ENCODE measurements at places on chromosomes 1 and 21.

- DNase-seq: no peak
These were observed 18.1 kb upstream of the MYOG start for GRCh38 chr1:203103829-203104495.

DNA sequence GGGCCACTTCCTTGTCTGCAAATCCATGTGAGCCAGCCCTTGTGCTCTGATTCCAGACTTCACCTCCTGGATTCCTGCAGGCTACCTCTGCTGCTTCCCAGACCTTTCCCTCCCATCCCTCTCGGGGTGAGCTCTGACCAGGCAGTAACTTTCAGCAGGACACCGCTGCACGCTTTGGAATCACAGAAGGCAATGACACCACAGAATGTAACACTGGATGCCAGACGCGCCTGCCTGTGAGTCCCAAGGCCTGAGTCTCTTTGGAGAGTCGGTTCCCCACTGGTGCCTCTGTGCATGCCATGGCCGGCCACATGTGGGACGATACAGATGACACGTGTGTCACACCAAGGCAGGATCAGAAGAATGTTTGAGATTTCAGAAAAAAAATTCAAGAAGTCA is 89.7 kb upstream of the ERRFI1 start:
- DNase-seq: no peak

DNA sequence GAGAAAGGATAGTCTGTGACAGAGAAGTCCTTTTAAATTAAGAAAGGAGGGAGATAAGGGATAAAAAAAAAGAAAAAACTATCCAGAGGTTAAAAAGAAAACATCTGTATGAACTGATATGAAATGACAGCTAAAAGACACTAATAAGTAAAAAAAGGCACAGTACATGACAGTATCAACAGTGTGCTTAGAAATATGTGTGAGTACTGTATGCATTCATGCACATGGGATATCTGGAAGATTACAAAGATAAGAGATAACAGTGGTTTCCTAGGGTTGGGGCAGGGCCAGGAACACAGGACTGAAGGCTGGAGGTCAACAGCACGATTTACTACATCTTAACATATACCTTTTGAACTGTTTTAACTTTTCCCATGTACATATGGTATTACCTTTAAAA is 13.3 kb downstream of the PTP4A2 start:
- no peak for DNase-seq

- peak; percentile 41 for DNase-seq
These were observed 297.0 kb downstream of the GPATCH2 start for GRCh38 chr1:217333939-217334338.

GRCh38 chr1:55827350-55827749 is 612.2 kb upstream of the USP24 start:
- no peak for DNase-seq

- no peak for DNase-seq
These were observed 14.0 kb upstream of the JAM2 start for GRCh38 chr21:25625036-25625435.

- no peak for DNase-seq
These were observed 13.8 kb downstream of the TP53BP2 start for GRCh38 chr1:223831755-223832636.

DNA sequence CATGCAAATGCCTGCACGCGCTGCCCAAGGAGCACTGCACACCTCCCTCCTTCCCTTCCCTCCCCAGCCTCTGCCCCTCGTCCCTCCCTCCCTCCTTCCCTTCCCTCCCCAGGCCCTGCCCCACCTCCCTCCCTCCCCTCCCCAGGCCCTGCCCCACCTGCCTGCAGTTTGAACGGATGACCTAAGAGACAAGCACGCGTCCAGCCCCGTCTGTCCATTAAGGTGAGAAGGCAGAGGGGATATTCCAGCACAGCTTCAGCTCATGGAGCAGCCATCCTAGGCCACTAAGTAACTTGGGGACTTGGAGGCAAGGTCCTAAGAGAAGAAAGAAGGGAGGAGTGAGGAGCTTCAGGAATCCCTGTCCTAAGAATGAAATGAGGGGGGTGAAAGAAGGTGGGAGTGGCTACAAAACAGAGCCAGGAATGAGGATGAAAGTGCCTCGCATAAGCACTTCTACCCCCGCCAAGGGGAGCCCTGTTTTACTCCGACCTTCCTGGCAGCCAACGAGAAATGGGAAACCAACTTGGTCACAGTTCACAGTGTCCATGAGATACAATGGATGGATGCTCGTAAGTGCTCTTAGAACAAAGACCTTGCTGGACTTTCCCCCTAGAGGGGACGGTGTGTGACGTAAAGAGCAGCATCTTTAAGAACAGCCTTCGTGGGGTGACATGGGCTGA is 21.3 kb upstream of the EFHD2 start:
- DNase-seq: no peak

GRCh38 chr1:187871177-187871845 is 1042.6 kb downstream of the PLA2G4A start:
- no peak for DNase-seq

- no peak for DNase-seq
These were observed 59.9 kb downstream of the TOR3A start for GRCh38 chr1:179141592-179142251.

DNA sequence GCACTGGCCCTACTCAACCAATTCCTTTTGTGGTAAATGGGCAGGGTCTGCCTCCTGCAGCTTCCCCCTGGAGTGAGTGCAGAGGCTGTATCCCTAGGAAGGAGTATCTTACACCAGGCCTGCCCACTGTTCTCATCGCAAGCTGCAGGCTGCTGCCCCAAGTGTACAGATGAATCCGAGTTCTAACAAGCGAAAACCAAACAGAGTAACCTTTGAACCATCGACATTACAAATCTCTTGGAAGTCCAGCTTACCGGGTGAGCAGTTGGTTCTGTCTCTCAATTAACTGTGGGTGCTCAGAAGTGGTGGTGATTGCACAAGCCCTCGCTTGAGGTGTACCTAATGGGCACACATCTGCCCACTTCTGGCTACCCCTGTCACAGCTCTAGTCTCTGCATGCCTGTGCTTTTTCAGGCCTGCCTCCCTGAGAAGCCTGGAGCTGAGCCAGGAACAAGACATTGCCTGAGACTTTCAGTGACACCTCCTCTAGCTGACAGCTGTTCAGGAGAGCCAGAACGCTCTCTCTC is 22.7 kb downstream of the INAVA start:
- DNase-seq: no peak

DNA sequence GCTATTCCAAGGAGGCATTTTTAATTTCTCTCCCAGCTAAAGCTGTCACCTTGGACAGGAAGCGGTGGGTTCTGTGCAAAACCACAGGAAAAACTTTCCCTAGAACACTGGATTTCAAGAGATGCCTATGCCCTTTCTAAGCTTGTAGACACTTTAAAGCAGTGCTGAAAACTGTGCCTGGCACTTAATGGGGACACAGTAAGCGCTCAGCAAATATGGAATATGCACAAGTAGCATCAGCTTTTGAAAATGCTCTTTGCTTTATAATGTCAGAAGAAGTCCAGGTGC is 50.9 kb upstream of the TARBP1 start:
- DNase-seq: no peak

DNA sequence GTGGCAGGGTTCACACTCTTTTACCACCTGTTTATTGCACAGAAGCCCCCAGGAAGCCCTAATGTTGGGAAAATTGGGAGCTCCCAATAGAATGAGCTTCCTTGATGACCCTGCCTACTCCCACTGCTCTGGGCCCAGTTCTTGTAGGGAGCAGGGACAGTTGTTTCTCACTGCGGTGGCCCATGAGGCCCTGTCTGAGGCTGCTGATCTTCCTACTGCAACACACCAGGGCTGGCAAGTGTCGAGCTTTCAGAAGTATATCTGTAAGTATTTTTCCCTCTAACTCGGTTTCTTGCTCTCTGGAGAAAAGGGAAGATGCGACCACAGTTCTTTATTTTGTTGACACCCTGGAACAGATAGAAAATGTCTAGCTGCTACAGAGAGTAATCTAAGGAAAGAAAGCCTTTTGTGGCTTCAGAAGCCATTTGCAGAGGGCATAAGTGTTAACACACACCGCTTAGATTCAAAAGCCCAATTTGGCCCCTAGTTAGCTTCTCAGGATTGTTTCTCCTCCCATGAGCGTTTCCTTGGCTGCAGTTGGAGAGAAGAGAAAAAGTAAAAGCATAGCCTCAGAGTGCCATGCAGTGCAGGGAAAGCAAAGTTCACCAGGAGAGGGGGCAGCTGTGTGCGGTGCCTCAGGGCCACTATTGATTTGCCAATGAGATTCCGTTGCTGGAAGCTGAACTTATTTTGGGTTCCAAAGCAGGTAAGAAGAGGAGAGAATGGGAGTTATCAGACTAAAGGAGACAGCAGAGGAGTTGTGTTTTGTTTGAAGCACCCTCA is 102.6 kb downstream of the SELENOF start:
- DNase-seq: no peak

GRCh38 chr1:20958430-20958829 is 171.3 kb upstream of the HP1BP3 start:
- no peak for DNase-seq

GRCh38 chr1:43256675-43257570 is 12.9 kb upstream of the TMEM125 start:
- DNase-seq: no peak

DNA sequence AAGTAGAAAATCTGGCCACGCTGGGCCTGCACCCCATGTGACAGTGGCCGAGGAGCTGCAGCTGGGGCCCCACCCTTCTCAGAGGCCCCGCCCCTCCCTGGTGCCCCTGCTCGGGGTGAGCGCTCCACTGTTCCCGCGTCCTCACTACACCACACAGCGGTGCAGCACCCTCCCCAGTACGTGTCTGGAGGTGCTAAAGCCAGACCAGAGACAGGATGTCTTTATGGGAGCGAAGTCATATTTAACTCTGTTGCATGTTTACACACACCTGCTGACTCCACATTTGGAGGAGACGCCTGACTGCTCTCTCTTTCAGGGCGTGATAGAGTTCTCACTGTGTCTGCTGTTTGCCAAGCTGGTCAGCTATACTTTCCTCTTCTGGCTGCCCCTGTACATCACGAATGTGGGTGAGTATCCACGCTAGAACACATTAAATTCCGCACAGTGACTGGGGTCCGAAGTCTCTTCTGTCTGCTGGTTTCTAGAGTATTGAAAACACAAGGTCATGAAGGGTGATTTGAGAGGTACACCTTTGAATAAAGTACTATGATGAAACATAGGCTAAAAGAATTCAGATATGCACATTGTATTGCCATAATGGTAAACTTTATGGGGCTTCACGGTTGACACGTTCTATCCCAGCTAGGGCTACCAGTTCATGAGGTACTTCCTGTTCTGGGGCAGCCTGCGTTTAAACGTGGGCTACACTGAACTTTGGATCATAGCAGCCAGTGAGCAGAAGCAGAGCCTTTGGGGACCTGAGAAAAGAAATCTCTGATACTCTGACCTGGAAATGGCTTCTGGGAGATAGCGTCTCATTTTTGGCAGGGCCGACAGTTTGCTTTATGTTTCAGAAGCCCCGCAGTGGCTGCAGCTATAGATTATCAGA is 48.4 kb downstream of the SLC37A1 start:
- peak; percentile 66 for DNase-seq

- DNase-seq: no peak
These were observed 7.4 kb upstream of the EDEM3 start for GRCh38 chr1:184761969-184762485.

DNA sequence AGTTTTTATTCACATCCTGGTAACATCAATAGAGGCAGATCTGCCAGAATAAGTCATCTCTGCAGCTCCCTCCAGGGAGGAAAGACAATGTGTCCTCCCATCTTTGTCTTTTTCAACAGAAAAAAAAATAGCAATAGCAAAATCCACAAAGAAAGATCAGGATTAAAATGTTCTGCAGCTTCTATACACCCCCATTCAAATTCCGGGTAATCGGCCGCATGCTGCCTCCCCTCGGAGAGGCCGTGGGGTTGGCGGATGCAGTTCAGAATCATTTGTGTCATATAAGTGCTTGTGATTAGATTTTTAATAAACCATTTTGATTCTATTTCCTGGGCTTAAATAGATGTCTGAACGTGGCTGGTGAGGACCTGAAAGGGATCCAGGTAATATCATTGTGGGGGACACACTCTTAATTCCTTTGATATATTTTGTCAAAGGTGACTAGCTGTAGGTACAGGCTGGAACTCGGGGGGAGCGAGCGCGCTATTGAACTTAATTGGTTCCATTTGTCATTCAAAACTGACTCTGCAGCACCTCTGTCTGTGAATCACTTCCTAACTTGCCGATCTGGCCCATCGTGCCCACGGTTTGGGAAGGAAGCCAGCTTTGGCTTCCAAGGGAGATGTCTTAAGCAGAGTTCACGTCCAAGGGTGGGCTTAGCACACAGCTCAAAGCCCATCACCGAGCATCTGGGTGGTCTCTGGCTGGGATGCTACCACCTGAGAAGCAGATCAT is 85.6 kb upstream of the ARHGEF16 start:
- no peak for DNase-seq

DNA sequence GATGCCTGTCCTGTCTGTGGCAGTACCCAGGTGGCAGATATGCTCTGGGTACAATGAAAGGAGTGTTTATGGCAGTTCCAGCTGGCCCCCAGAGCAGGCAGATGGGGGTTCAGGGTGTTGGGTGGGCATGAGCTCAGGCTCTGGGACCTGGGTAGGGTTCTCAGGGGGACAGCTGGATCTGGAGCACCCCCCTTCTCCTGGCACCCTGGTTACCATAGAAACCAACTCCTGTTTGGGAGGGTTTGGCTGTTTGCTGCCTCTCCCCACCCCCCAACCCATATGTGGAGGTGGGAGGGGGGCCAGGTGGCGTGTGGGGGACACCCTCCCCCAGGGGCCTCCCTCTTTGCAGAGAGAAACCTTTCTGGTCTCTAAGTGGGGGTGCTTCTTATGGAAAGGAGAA is 7.1 kb downstream of the FOXO6 start:
- no peak for DNase-seq

GRCh38 chr1:8281843-8282509 is 35.9 kb upstream of the SLC45A1 start:
- DNase-seq: no peak

DNA sequence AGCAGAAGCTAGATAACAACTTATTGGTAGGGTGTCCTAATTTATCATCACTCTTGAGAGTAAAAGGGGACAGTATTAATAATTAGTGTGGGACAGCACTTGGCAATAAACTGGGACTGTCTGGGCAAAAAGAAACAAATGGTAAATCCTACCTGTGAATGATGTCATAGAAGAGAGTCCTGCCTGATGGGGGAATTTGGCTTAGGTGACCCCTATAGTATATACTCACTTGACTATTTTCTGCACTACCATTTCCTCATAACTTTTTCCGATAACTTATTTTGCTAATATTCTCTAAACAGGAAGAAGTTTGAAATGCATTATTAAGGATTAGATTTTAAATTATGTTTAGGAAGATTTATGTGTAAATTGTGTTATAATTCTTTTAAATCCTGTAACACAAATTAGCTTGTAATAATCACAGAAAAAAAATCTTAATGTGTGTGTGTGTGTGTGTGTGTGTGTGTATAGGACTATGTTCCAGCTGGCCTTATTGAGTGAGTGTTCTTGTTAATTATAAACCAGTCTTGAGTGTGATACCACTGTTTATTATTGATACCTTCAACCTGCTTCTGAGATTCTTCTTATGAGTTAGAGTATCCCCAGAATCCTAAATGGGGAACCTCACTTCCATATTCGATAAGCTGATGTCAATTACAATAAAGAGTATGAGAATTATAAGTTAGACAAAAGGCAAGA is 144.2 kb upstream of the C1orf105 start:
- no peak for DNase-seq

DNA sequence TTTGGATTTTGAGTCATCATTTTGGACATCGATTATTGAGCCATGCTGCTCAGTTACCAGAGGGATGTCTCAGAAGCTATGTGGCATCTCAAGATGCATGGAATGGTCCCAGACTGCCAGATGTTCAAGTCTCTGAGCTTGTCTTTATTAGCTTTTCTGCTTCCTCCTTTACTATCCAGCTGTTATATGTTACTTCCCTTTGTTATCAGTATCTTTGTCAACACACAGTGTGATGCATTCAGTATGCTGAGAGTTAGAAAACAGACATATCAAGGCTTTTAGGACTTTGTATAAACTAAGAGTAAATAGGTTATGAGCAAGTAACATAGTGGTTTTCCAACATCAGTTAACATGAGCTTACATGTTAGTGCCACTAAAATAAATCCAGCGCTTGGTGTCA is 474.5 kb downstream of the DSCAM start:
- no peak for DNase-seq

Measured in NCI-H774 (cell line).